ENCODE measurements at places on chromosomes 12 and 14.
A peak's percentile ranks its signal among the peaks of the same experiment; 100 is the strongest.

DNA sequence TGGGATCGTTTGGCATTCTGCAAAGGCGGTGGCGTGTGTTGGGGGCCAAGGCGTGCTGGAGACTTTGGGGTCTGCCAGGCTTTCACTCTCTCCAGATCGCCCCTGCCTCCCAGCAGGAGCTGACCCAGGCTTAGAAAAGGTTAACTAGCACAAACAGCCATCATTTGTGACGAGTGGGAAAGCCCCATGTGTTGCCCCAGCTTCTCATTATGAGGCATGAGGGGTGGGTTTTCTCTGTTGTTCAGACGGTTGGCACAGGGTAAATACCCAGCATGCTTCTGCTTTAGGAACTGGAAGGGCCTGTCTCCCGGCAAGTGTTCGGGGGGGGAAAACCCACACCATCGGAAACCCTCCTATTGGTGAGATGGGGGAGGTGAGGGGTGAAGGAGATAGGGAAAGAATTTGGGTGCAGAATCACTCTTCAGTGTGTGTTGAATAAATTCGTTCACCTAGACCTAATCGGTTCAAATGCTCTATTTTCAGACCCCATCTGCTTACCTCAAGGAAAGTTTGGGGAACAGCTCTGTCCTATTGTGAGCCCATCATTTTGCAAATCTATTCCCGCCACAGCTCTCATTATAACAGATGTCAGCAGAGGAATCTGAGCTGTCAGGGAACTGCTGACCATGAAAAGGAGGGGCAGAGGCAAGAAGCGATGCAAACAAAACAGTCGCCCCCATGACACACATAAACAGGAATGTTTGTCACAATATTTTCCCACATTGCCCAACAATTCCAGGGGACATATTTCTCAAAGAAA lies 34.7 kb upstream of the C12orf42 start:
- DNase-seq: no peak

DNA sequence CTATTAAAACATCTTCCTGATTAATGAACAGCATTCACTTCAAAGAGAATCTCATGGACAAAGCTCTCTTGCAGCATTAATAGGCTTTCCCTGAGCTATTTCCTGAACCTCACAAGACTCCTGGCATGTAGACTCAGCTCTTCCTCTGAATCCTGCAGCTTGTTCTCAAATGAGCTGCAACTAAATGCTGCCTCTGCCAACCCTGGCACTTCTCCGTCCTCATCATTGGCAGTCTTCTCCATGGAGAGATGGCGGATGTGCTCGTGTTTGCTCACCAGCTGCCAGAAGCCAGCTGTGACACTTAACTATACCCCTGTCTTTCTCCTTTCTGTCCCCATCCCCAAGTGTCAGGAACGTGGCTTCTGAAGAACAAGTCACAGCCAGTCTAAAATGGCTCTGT lies 232.1 kb downstream of the FOXN3 start:
- DNase-seq: peak; percentile 83

- no peak for DNase-seq
Measured at GRCh38 chr12:129870796-129871195, 33.0 kb downstream of the TMEM132D start.

- DNase-seq: no peak
Measured at GRCh38 chr12:68349921-68350606, 17.9 kb upstream of the MDM1 start.

- DNase-seq: no peak
Measured at GRCh38 chr12:121792607-121793439, 665 bp downstream of the RHOF start.

DNA sequence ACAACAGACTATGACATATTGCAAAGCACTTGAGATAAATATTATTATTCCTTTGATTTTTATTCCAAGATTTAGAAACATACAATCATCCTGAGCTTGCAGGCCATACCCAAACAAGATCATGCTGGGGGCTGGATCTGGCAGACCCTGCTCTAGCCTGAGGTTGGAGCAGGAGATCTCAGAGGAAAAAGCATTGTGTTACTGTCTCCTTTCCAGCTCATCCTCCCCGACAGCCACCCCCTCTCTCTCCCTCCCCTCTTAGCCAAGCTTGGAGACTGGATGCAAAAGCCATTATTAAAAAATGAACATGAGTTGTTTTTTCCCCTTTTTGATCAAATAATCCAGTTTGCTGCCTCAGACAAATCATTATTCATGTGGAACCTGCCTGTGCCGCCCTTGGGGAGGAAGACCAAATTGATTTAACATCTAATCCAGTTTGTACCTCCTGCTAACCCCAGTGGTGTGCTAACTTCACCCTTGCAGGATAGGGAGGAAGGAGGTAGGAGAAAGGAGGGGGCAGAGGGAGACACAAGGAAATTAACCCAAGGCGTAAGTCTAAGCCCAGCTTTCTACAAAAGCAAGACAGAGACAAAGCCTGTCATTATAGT lies 565.8 kb upstream of the TBX3 start:
- no peak for DNase-seq

- DNase-seq: no peak
Measured at GRCh38 chr12:76883151-76883550, 4.3 kb upstream of the CSRP2 start.

- DNase-seq: no peak
Measured at GRCh38 chr12:46386877-46387629, 14.5 kb upstream of the SLC38A2 start.

- DNase-seq: no peak
Measured at GRCh38 chr12:124411281-124411878, 116.5 kb downstream of the RFLNA start.

DNA sequence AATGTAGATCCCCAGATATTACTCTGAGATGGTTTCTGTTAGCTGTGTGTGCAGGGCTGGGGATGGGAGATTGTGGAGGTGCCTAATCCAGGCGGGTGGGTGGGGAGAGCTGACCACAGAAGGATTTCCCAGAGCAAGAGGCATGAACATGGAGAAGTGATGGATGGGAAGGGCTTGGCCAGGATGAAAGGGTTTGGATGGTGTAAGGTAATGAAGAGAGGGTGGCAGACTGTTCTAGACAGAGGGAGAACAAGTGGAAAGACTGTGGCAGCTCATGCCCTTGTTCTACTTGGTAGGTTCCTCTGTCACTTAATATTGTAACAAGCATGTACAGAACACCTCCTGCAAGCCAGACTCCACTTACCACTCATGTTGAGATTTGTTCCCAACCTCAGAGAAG lies 187.8 kb downstream of the NPAS3 start:
- no peak for DNase-seq

DNA sequence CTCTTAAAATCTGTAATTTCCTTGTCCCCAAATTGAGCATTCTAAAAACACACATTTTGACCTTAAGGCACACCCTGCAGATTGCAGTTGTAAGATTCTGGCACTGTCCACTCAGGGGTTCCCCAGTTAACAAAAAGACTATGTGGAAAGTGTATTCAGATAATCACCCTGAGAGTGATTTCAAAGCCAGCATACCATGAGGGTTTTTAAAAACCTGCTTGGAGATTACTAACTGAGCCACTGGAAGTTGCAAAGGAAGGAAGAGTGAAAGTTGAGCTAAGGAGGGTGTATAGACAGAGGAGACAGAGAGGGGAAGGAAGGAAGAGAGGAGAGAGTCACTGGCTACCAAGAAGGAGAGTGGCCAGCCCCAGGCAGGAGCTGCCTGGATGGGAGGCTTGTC lies 82.6 kb downstream of the EML1 start:
- DNase-seq: no peak

DNA sequence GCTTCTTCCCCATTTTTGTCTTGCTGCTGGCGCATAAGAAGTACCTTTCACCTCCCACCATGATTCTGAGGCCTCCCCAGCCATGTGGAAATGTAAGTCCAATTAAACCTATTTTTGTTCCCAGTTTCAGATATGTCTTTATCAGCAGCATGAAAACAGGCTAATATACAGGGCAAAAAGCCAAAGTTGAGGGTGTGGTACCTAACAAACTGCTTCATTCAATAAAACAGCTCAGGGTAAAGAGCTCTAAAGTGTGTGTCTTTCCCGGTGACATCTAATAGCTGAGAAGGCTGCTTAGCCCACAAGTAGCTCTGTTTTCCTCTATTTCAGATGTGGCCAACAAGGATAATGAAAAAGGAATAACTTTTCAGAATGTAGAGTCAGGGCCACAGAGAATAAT lies 76.7 kb upstream of the SLC8A3 start:
- DNase-seq: no peak

DNA sequence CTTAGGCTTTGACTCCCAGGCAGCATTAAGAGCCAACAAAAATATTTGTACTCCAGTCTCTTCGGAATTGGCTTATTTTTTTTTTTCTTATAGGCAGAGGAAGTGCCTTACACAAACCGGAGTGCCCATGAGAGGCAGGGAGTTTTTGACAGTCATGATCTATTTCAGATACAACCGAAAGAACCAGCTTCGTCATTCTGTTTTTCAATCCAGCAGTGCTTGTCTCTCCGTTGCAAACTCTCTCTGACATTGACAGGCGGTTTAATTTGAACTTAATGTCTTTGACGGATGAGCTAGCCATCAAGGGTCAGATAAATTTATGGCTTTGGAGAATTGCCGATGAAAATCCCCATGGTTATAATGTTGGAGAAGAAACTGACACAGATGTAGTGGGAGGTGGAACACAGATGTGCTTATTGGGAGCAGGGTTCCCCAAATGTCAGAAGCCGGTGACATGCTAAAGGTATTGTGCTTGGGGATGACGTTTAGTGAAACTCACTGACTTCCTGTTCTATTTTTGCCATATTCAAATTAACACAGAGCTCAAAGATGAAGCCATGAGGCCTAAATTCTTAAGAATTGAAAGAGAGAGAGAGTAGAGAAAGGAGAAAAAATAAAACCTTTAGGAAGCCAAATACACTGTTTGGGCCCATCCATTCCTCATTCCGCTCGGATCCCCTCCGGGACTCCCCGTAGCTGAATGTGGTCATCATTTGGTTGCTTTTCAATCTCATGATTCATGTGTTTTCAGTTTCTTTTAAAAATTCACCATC lies 59.7 kb downstream of the PLXNC1 start:
- DNase-seq: no peak

GRCh38 chr12:104850781-104851180 lies 107.3 kb downstream of the SLC41A2 start:
- no peak for DNase-seq

DNA sequence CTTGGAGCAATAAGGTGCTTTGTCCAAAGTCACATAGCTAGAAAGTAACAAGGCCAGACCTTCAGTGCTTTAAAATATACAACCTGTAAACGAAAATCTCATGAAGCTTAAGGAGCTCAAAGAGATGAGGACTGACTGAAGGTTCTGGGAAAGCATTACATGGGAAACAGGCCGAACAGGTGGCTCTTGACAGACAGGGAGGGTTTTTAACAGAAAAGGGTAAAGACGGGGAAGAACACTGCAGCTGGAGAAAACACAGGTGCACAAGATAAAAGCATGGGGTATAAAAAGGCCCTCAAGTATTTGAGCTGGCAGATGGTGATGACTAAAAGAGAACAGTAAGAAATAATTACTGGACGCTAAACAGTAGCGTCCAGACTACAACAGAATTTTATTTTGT lies 257.2 kb downstream of the NELL2 start:
- no peak for DNase-seq

DNA sequence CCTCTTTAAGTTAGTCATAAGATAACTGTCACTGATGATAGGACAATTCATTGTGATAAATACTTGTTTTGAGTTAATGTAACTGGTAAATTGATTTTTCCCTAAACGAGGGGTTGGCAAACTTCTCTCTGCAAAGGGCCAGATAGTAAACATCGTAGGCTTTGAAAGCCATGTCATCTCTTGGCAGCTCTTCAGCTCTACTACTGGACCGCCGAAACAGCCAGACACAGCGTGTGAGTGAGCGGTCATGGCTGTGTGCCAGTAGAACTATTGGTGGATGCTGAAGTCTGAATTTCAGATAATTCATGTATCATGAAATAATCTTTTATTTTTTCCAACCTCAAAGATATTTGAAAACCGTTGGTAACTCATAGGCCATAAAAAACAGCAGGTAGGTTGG lies 9.9 kb downstream of the PIWIL1 start:
- no peak for DNase-seq

DNA sequence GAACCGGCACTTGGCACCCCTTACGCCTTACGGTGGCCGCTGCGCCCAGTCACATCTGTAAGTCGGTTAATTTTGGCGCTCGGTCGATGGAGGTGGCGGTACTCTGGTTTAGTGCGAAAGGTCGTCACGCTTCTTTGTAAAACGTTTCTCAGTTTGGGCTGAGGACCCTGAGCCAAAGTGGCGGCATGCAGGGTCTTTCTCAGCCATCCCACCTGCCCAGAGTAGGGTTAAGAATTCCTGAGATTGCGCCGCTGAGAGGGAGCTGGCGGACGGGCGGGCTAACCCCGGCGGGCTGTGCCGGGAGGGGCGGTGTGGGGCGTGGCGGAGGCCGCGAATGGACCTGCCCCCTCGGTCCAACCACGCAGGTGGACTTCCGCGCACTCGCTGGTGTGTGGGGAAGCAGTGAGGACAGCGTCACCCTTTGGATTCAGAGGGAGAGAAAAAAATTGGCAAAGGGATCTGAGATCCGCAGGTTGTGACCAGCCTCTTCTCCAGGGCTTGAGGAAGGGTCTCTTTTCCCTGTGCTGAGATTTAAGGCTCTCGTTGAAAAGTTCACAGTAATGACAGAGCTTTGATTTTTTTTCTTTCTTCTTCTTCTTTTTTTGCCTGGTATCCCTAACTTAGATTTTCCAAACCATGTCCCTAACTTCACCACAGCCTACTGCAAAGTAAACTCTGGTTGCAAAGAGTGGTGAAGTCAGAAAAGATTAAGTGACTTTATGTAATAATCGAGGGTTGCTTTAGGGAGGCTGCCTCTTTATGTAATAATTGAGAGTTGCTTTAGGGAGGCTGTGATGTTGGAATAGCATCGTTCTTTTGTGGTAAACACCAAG lies 602 bp upstream of the FBXO33 start:
- DNase-seq: peak; percentile 68

- no peak for DNase-seq
Measured at GRCh38 chr12:69645031-69645430, 34.3 kb upstream of the LRRC10 start.

DNA sequence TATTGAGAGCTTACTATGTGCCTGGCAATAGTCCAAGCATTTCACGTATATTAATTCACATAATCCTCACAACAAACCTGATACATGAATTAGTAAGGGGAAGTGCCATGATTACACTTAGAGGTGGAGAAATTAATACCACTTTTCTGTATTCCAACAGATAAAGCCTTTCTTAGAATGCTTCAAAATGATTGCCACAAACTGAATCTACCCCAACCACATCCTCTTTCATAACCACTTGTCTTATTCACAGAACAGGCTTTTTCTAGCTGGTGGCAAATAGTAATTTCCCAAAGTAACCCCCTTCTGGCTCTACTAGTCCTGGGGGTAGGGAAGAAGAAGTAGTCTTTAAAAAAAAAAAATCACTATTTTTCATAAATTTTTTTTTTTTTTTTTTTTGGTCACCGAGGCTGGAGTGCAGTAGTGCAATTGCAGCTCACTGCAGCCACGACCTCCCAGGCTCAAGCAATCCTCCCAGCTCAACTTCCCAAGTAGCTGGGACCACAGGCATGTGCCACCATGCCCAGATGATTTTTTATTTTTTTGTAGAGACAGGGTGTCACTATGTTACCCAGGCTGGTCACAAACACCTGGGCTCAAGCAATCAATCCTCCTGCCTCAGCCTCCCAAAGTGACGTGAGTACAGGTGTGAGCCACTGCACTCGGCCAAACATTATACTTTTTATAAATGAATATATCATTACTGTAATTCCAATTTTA lies 59.0 kb upstream of the ARID2 start:
- DNase-seq: no peak

GRCh38 chr14:23385642-23386265 lies 8.9 kb downstream of the CMTM5 start:
- no peak for DNase-seq
